Stimulated activated CD4-positive, alpha-beta T cell treated with anti-CD3 and anti-CD28 coated beads, Interleukin-12 subunit alpha, Interleukin-12 subunit beta, amount 100 ng/mL, for 4 hours (primary cell): ENCODE measurements at places on chromosomes 7 and 10.

GRCh38 chr10:52566471-52567246, 205.9 kb downstream of the MBL2 start:
- no peak for DNase-seq

- no peak for DNase-seq
Observed at GRCh38 chr7:28984631-28985030, 26.5 kb upstream of the TRIL start.

DNA sequence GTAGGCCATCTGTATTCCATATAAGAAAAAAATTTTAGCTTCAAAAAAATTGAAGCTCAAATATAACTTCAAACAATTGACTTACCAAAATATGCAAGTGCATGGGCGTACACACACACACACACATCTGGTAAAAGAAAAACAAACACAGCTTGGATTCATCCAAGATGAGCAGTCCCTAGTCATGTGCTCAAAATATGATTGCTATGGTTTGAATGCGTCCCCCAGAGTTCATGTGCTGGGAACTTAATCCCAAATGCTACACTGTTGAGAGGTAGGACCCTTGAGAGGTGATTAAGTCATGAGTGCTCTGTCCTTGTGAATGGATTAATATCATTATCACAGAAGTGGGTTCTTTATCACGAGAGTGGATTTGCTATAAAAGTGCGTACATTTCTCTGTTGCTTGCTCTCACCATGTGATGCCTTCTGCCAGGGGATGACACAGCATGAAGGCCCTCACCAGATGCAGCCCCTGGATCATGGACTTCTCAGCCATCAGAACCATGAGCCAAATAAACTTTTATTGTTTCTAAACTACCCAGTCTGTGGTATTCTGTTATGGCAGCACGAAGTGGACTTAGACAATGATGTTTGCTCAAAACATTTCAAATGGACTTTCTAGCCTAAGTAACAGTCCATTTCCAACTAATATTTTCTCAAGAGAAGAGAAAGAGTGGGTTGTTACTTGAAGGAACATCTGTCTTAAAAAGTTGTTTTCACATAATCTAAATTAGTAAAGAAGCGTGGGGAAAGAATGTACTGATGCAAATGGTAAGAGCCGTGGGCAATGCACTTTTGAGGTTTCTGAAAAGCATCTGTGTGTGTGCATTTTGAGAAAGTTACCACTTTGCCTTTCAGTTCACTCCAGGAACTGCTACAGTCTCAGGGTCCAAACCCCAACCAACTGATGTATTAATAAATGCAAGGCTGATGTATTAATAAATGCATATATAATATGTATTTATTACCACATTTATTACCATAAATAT, 15.1 kb upstream of the SVIL start:
- no peak for DNase-seq

- DNase-seq, result no peak
Observed at GRCh38 chr7:8128449-8129317, 133.3 kb downstream of the ICA1 start.

GRCh38 chr7:156152390-156152789, 340.1 kb upstream of the SHH start:
- no peak for DNase-seq

GRCh38 chr7:112744818-112745217, 45.4 kb downstream of the TMEM168 start:
- no peak for DNase-seq

GRCh38 chr10:21487416-21488180, 37.9 kb downstream of the SKIDA1 start:
- no peak for DNase-seq

GRCh38 chr7:1532456-1533254, 2.2 kb downstream of the MAFK start:
- DNase-seq, result peak; percentile 44

- no peak for DNase-seq
Observed at GRCh38 chr10:127945948-127946711, 39.2 kb downstream of the PTPRE start.
